ENCODE measurements at places on chromosomes 5 and 9. TPM values are rescaled to one million over a fixed set of nuclear protein-coding genes. Genes with fewer than 3 reads are reported as not detected.

DNA sequence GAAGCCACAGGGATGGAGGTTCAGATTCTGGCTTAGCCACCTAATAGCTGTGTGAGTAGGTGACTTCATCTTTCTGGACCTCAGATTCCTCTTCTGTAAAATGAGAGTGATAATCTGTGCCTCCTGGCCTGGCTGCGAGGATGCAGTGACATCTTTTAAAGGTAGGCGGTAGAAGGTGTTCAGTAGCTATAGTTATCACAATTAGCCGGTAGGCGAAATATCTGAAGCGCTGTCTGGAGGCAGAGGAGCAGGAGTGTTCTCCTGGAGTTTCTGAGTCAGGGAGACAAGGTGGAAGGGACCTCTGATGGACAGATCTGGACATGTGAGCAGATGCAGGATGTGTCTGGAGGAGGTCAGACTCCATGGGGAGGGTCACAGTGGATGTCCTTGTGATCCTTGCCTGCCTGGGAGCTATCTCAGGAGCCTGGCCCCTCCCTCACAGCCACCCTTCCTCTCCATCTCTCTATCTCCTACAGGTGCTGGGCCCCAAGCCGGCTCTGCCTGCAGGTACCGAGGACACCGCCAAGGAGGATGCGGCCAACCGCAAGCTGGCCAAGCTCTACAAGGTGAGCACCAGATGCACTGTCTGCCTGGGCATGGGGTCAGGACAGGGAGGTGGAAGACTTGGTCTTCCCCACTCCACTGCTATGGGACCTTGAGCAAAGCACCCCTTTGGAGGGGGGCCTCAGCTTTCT is 45.6 kb downstream of the GSN start:
- DNase-seq = peak; percentile 37

GRCh38 chr5:50968356-50969149 is 302.1 kb downstream of the PARP8 start:
- DNase-seq = no peak

DNA sequence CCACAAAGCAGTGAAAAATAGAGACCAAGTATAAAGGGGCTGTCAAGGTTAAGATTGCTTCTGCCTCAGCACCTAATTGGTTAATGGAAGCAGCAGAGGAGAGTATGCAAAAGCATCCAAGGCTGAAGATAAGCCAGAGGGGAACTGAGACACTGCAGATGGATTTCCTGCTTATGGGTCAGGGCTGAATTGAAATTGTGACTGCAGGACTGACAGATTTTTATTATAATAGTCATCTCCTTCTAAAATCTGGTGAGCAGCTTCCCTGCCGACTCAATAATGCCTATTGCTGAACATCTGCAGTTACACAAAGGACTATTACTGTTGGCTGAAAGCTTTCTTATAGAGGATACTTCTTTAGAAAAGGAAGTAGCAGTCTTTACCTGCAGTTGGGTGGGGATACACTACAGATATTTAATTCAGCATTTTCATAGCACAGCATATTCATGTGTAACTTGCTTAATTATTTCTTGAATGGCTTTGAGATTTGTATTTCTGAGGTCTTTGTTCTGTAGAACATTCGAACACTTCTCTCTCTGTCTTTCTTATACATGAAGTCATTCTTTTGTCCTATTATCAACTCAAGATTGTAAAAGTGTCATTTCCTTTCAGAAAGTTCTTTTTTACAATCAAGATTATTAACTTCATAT is 363.0 kb upstream of the RIOK2 start:
- no peak for DNase-seq

Gene ST8SIA4
- 2.9 TPM for total RNA-seq

- no peak for DNase-seq
Observed at GRCh38 chr9:2181792-2182191, 166.6 kb downstream of the SMARCA2 start.

- no peak for DNase-seq
Observed at GRCh38 chr5:171050916-171051315, 189.1 kb downstream of the RANBP17 start.

Gene PLEKHG4B
- total RNA-seq = not detected

- no peak for DNase-seq
Observed at GRCh38 chr5:124935065-124935464, 188.6 kb upstream of the ZNF608 start.

Gene SLC6A7
- not detected for total RNA-seq

Gene ADAMTS12
- total RNA-seq = 1.7 TPM

- DNase-seq = no peak
Observed at GRCh38 chr5:159463590-159464321, 133.5 kb upstream of the IL12B start.

Gene IL3
- not detected for total RNA-seq

GRCh38 chr5:59197911-59198310 is 615.0 kb downstream of the RAB3C start:
- no peak for DNase-seq

DNA sequence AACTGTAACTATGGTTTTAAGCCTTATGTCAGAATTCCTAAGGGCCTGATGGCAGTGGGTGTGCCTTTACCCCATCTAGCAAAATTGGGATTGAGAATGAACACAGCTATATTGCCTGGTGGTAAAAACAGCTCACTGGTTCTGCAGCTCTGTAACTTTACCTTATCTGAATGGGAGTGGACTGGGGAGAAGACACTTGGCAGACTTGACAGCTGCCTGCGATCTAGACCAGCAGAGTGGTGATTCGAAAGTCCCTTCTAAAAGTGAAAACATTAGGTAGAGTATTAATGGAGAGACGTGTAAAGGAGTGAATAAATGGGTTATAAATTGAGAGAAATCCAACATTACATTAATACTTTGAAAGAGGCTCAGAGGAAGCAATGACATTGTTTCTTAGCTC is 289.1 kb upstream of the EDIL3 start:
- DNase-seq = no peak

- DNase-seq = no peak
Observed at GRCh38 chr5:68384936-68385594, 169.5 kb downstream of the PIK3R1 start.

DNA sequence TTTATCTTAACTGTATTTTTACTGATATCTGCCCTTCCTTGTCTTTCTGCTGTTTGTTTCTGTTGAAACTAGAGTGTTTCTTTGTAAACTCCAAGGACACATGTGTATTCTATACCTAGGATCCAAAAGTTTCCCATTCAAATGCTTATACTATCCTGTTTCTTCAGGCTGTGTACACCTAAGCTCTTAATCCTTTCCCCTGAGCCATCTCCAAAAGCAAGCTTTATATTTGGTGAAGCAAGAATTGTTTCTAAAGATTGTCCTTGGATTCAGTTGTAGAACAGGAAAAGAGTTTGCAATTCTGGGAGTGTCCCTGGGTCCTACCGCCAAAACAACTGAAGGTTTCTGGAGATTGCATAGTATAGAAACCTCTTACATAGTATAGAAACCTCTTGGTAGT is 65.9 kb downstream of the CWC27 start:
- DNase-seq = no peak

- DNase-seq = no peak
Observed at GRCh38 chr9:137267933-137268355, 9.6 kb upstream of the TOR4A start.

DNA sequence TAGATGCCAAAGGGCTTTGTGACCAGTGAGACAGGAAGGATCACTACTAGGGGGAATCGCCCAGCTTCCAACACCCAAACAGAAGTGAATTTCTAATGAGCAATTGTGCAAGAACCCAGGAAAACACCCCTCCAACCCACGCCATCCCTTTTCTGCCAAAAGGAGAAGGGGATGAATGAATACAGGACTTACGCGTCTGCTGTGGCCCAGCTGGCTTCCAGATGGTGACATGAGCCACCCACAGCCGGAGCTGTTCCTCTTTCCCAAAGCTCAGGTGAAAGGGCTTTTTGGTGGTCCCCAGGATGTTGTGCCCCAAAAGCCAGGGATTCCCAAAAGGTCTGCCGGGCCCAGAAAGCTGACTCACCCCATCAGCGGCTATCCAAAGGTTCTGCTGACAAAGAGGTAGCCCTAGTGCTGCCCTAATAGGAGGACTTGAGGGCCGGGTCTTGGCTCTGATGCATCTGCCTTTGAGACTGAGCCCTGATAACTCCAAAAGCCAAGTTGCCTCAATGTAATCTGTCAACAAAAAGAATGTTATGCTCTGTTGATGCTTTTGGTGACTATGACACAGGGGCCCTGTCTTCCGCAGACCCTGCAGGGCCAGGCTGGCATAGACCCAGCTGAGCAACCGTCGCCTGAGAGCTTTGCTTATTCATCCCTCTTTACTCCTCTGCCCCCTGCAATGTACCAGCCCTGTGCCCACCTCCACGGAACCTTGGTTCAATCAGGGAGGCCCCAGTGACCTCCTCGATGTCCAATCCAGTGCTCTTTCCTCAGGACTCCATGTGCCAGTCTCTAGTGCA is 14.5 kb downstream of the GSN start:
- peak; percentile 82 for DNase-seq

- DNase-seq = peak; percentile 56
Observed at GRCh38 chr9:34986540-34987047, 3.0 kb upstream of the DNAJB5 start.

DNA sequence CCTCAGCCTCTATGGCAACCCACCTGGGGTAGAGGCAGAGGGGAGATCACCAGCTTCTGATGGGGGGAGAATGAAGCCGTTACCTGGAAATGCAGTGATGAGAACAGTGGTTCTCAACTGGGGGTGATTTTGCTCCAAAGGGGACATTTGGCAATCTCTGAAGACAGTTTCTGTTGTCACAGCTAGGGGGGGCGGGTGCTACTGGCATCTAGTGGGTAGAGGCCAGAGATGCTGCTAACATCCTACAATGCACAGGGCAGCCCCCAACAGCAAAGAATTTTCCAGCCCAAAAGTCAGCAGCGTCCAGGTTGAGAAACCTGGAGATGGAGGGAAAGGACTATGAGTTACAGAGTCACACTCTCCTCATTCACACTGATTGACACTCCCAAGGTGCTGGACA is 84.5 kb downstream of the FGF1 start:
- DNase-seq = no peak

DNA sequence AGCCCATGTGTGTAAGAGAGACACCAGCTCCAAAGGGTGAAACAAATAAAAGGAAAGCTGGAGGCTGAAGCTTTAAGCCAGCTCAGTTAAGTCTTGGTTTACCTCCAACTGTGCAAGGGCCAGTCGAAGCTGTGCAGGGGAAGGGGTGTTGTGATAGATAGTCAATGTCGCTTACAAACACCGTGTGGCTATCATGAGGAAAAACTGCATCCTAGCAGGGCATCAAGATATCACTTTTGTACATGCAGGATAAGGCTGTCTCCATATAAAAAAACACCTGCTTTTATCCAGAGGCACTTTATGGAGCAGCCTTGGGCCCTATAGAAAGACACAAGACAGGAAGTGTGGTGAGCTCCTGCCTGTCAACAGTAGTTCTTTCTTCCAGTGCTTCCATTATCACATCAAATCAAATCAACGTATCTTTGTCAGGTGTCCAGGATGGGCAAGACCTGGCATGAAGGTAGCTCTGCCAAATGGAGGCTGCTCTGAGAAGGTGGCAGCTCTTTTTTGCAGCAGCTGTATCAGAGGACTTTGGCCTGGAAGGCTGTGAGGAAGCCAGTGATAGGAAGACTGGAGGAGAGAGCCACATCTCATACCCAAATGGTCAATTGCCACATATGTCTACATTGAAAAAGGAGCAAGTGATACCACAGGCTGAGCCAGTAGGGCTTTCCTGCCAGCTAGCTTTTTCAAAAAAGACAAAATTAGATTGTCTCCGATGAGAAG is 29.3 kb upstream of the SELENOP start:
- DNase-seq = no peak

Gene OMD
- 4.2 TPM for total RNA-seq

GRCh38 chr9:18350995-18351595 is 122.9 kb upstream of the ADAMTSL1 start:
- DNase-seq = no peak

DNA sequence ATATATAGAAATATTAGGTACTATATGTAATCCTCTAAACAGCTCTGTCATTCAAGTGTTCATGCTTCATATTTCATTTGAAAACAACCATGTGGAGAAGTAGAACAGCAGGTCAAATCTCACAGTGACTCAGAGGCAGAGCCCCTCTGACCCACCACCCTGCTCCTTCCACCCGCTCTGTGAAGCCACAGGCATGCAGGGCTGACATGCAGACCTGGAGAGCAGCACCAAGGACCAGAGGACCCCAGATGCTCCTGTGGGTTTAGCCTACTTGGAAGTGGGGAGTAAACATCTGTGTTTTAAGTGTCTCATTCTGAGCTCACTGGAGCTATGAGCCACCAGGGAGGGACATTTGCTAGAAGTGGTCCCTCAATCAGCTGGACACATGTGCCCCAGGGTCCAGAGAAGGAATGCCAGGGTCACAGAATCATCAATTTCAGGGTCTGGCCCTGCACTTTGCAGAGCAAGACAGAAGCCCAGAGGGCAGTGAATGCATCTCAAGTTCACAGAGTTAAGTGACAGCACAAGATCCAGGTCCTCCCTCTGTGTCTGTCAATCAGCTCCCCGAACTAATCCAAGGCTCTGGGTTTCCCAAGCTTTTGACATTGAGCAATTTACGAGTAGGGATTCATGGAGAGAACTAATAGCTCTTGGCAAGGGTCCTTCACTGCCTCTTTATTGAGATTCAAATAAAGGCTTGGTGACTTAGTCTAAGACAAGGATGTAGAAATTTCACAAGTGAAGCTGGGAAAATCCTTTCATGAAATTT is 441.1 kb downstream of the SEMA5A start:
- no peak for DNase-seq

- DNase-seq = no peak
Observed at GRCh38 chr5:177316005-177316404, 4.3 kb upstream of the MXD3 start.

Gene SEC61B
- total RNA-seq = 41.9 TPM

DNA sequence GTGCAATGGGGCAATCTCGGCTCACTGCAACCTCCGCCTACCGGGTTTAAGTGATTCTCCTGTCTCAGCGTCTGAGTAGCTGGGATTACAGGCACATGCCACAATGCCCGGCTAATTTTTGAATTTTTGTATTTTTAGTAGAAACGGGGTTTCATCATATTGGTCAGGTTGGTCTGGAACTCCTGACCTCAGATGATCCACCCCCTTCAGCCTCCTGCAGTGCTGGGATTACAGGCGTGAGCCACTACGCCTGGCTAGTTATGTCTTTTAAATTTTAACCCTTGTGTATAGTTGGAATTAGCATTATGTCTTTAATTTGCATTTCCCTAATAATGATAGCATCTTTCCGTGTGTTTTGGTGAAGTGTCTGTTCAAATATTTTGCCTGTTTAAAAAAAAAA is 11.5 kb downstream of the GPBP1 start:
- no peak for DNase-seq

Gene ACOT12
- not detected for total RNA-seq

- no peak for DNase-seq
Observed at GRCh38 chr9:25350011-25350410, 328.2 kb downstream of the TUSC1 start.

Data from Right ventricle myocardium superior (tissue), 1 donor.